Fibroblast of the aortic adventitia (primary cell): ENCODE measurements at places on chromosomes 11 and 22. TPM values are rescaled to one million over a fixed set of nuclear protein-coding genes. Genes with fewer than 3 reads are reported as not detected.

CHORDC1 gene
- total RNA-seq, result 36.6 and 39.9 TPM in 2 replicates

IGLL1 gene
- not detected in 2 replicates for total RNA-seq

SLC22A6 gene
- total RNA-seq, result not detected in 2 replicates

KRTAP5-2 gene
- not detected in 2 replicates for total RNA-seq

GSTT2B gene
- total RNA-seq, result 4.9 and 9.0 TPM in 2 replicates

BCO2 gene
- total RNA-seq, result 1.5 and 4.0 TPM in 2 replicates

USP2 gene
- 0.36 TPM in 1 of 2 replicates, not detected in the other for total RNA-seq

SLC22A9 gene
- not detected in 2 replicates for total RNA-seq

NRXN2 gene
- 3.3 and 3.4 TPM in 2 replicates for total RNA-seq

TRIM29 gene
- total RNA-seq, result not detected in 2 replicates

RFPL2 gene
- total RNA-seq, result not detected in 2 replicates

SCT gene
- not detected in 2 replicates for total RNA-seq

MIOX gene
- total RNA-seq, result not detected in 2 replicates

OR5P2 gene
- total RNA-seq, result not detected in 2 replicates

HBB gene
- not detected in 2 replicates for total RNA-seq

DEUP1 gene
- not detected in 2 replicates for total RNA-seq

ZP1 gene
- total RNA-seq, result not detected in 2 replicates

TALDO1 gene
- total RNA-seq, result 123 and 146 TPM in 2 replicates

ADAMTS8 gene
- total RNA-seq, result 2.6 TPM in 1 of 2 replicates, not detected in the other

IGF2 gene
- total RNA-seq, result 3.3 and 4.2 TPM in 2 replicates

IL18 gene
- total RNA-seq, result 0.81 and 1.4 TPM in 2 replicates

LMNTD2 gene
- 0.36 TPM in 1 of 2 replicates, not detected in the other for total RNA-seq

ROBO4 gene
- 1.3 and 3.3 TPM in 2 replicates for total RNA-seq

MYOD1 gene
- total RNA-seq, result not detected in 2 replicates

LRRC55 gene
- total RNA-seq, result not detected in 2 replicates

CCDC188 gene
- total RNA-seq, result 0.45 TPM in 1 of 2 replicates, not detected in the other

HSPB2 gene
- 1.5 and 3.3 TPM in 2 replicates for total RNA-seq

KBTBD3 gene
- 1.8 and 4.3 TPM in 2 replicates for total RNA-seq

RNF215 gene
- 9.1 and 13.0 TPM in 2 replicates for total RNA-seq

H19 gene
- 80.9 and 1,460 TPM in 2 replicates for total RNA-seq

CRYBB1 gene
- total RNA-seq, result not detected in 2 replicates

CABP7 gene
- not detected in 2 replicates for total RNA-seq

KLHDC7B gene
- 1.1 and 2.4 TPM in 2 replicates for total RNA-seq

OR2AG1 gene
- not detected in 2 replicates for total RNA-seq

ANKRD13D gene
- total RNA-seq, result 12.1 and 25.3 TPM in 2 replicates

TEX12 gene
- total RNA-seq, result 0.36 TPM in 1 of 2 replicates, not detected in the other

PLAAT5 gene
- 0.18 and 5.3 TPM in 2 replicates for total RNA-seq

RAB38 gene
- total RNA-seq, result 0.41 and 1.2 TPM in 2 replicates

SLCO2B1 gene
- total RNA-seq, result 2.0 TPM in 1 of 2 replicates, not detected in the other

ZNF214 gene
- 2.9 and 5.2 TPM in 2 replicates for total RNA-seq

OR5A1 gene
- not detected in 2 replicates for total RNA-seq

PRR33 gene
- not detected in 2 replicates for total RNA-seq

TST gene
- total RNA-seq, result 13.7 and 17.1 TPM in 2 replicates
